Activated CD4-positive, CD25-positive, alpha-beta regulatory T cell treated with anti-CD3 and anti-CD28 coated beads, Interleukin-2, amount 50 U/mL, for 24 hours (primary cell): ENCODE measurements at places on chromosomes 5 and 9.

- ATAC-seq, result no peak
These were observed 129.9 kb downstream of the DMXL1 start for GRCh38 chr5:119200795-119201194.

DNA sequence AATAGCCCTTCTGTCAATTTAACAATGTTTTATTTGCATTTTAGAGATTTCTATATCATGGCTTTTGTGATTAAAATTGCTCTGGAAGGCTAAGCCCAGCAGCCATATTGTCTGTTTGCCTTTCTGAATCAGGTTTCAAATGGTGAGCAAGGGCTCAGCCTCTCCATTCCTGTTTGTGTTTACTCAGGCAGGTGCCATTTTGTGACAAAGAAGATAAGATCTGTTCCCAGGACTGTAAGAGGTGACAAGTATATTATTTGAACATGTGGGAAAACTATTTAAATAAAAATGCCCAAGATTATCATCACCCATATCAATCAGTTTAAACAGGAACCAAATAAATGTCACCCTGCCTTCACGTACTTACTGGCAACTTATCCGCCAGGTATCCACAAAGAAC lies 641.3 kb upstream of the KLF4 start:
- ATAC-seq, result no peak

DNA sequence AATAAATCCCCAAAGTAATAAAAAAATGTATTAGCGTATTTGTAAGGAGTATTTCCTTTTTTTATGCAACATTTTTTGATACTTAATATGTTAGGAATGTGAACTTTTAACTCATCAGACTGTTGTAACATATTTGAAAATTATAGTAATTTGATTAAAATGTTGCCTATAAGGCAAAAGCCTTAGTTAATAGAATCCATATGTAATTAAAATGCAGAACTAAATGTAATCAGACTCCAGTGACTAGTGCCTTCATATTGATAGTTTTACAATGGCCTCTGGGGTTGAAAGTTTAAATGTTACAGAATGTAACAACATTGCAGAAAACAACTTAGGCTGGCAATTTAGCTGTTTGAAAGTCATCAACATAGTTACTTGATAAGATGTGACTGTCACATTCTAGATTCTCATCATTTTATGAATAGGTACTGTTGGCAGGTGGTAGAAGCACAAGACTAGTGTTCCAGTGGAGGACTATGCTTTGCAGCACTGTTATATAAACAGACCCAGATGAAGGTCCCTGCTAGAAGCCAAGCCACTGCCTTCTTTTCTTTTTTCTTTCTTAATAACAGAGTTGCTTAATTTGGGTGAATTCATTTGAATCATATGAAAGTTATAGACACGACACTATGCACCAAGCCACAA lies 382.9 kb downstream of the CCDC171 start:
- ATAC-seq, result no peak

DNA sequence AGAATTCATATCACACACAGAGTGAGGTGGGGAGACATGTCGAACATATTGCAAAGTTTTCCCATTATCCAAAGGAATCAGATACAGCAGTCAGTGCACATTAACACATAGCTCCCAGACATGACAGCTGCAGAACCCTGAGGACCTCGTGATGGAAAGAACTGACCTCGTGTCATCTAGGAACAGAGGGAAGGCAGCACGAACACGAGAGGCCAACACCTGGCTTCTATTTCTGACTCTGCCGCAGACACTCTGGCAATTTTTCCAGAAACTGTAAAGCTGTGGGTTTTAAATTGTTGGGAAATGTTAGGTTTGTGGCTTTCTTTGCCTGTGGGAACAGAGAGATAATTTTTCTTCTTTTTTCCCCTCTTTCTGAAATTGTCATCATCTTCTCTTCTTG lies 315.0 kb upstream of the PIK3R1 start:
- no peak for ATAC-seq

GRCh38 chr5:80010754-80011392 lies 19.8 kb upstream of the MTX3 start:
- no peak for ATAC-seq

DNA sequence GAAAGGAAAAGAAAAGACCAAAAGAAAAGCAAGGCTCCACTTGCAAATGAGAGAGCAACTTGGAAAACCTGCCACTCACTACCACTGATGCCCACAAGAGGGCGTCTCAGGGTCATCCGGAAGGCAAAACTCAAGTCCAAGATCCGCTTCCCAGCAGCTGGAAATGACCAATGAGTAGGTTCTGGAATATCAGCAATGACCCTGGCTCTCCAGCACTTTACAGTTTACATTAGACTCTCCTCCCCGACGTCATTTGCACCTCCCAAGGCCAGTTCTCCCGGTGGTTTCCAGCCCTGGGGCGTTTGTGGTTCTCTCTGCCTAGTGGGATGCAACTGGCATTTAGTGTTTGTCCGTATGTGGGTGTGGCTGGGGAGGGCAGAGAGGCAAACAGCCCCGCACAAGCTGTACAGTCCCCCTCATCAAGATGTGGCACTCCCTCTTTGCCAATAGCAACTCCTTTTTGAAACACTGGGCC lies 193.8 kb upstream of the ZNF618 start:
- ATAC-seq, result no peak

GRCh38 chr9:70257991-70258691 lies 637 bp upstream of the SMC5 start:
- ATAC-seq, result peak; percentile 49

GRCh38 chr9:83981126-83981871 lies 694 bp downstream of the RMI1 start:
- ATAC-seq, result no peak
